ENCODE measurements at places on chromosomes 1 and 21.

DNA sequence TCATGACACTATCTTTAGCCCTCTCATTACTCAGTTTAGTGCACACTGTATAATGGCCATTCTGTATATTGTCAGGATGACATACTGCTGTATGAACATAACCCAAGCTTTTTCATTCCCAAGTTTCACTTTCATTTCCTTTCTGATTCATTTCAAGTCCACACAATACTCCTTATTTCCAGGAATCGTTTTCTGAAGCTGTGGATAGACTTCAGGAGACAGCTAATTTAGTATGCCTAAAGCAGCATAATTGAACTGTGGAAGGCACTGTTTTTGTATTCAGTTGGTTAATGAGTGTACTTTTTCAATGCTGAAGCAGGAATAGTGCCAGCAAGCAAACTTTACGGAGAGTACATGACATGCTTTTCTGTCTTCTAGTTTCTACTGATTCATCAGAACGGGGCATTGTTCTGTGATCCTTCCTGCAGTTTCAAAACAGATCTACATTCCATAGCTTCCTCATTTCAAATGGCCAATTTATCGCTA, 578.5 kb upstream of the ZP4 start:
- no peak for DNase-seq

GRCh38 chr1:7994827-7995226, 31.3 kb downstream of the ERRFI1 start:
- DNase-seq, result no peak

GRCh38 chr1:32817815-32818786, 648 bp downstream of the S100PBP start:
- peak; percentile 41 for DNase-seq

- DNase-seq, result no peak
Measured at GRCh38 chr1:212283741-212284140, 1.5 kb upstream of the PPP2R5A start.

DNA sequence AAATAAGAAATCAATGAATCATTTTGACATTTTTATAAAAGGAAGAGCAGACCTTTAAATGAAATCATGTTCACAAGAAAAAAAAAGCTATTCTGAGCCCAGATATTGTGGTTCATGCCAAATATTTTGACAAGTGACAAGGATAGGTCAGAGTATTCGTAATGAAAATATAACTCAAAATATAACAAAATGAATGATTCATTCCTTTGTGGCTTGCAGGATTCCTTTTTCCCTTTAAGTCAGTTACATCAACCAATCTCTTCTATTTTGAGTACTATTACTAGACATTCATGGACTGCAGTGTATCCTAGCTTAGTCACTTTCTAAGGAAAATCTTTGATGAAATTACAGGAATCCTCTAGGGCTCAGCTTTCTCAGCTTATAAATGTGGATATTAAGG, 188.7 kb downstream of the COL11A1 start:
- no peak for DNase-seq

GRCh38 chr1:111204201-111204982, 3.9 kb upstream of the DENND2D start:
- DNase-seq, result no peak

GRCh38 chr1:167105271-167106118, 11.6 kb downstream of the STYXL2 start:
- DNase-seq, result no peak

DNA sequence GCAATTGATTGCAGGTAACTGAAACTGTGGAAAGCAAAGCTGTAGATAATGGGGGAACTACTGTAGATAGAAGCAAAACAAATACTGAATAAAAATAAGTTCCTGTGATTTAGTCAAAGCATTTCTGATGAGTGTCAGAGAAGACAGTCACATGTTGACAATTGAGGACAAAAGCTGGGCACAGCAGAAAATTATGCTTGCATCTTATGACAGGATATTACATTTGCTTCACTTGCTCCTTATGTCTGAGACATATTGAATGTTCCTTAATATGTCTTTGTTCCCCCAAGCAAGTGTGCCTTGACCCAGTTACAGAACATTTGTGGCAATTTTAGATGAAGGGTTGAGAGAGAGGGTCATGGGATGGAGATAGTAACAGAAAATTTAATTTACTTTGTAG, 526.0 kb upstream of the B3GALT2 start:
- no peak for DNase-seq

GRCh38 chr1:17466359-17466758, 26.9 kb upstream of the RCC2 start:
- no peak for DNase-seq
